ENCODE measurements at places on chromosomes 2 and 18. TPM values are rescaled to one million over a fixed set of nuclear protein-coding genes. Genes with fewer than 3 reads are reported as not detected.

GRCh38 chr18:11981192-11981542, at the start of gene IMPA2:
IMPA2 (plus strand) TSS chr18:11981507; CDS start chr18:11981670, 163 bp downstream.
- no peak for DNase-seq

IL1RN gene
- not detected for total RNA-seq

DNA sequence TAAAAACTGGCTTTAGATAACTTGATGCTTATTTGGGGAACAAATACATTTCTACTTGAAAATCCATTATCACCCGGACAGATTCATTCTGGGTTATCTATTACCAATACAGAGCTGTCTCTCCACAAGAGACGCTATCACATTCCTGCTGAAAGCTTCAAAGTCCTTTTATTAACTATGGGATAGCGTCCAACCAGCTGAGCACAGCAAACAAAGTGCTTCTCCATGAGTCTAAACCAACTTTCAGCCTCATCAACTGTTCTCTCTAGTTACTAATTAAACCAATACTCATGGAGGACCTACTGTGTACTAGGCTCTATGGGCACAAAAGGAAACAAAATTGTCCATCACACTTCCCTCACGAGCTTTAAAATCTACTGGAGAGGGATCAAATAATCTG, 132.8 kb downstream of the L3MBTL4 start:
- DNase-seq = no peak

DNA sequence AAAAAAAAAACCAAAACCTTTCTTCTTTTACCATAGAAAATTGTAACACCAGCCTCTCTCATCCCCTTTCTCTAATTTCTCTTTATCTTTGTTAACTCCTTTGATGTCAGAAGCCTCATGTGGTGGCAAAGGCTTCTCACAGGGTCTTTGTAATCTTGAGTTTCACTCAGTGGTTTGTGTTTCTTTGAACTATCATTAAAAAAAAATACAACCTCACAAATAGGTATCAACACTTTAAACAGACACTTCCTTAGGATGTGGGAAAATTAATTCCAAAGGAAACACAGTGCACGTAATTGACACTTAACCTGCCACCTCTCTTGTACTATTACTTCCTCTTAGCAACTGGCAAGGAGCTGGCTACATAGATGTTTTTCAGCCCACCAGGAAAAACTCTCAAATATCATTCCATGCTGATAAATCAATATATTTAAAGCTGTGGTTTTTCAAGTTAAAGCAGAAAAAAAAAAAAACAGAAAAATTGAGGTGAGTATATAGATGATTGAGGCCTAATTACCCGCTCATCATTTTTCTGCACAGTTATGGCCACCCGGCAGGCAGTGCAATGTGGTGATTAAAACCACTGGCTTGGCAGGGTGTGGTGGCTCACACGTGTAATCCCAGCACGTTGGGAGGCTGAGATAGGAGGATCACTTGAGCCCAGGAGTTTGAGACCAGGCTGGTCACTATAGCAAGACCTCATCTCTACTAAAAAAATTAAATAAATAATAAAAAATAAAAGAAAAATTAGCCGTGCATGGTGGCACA, 193.5 kb downstream of the MYO3B start:
- no peak for DNase-seq

DNA sequence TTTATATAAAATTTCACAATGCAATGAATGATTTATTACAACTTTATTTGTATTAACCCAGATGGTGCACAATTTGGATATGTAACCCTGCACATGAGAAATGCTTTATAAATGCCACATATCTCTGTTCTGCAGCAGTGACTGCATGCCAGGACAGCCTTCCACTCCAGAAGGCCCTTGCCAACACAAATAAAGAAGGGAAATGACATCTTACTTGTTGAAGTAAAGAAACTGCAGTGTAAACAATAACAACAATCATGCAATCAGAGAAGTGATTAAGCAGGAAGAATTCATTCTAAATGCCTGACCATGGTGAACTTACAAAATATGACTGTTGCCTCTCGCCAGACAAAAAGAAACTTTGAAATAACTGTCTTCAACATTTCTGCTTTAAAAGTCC, 129.9 kb upstream of the CHST9 start:
- DNase-seq = no peak

MIB1 gene
- 49.8 TPM for total RNA-seq

- DNase-seq = peak; percentile 65
These were observed 245.8 kb downstream of the KCNE4 start for GRCh38 chr2:223297788-223298187.

- DNase-seq = peak; percentile 47
These were observed 630.8 kb upstream of the SLC39A10 start for GRCh38 chr2:195026261-195026660.

DNA sequence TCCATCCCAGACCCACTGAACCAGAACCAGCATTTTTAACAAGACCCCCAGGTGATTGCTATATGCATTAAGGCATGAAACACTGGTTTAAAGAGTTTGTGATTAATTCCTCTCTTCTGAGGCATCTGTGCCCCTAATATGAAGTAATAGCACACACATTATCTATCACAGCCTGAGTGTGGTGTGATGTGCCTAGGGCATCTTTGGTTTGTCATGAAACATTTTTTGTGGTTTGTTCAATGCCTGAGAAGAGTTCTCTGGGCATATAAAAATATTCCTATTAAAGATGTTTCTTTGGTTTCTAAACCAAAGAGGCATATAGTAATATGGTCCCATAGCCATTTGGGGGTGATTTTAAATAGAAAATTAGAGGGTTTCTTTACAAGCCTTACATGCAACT, 221.7 kb upstream of the SPOPL start:
- DNase-seq = no peak

GRCh38 chr18:63701952-63702351, 808 bp upstream of the SERPINB11 start:
- peak; percentile 16 for DNase-seq

DNA sequence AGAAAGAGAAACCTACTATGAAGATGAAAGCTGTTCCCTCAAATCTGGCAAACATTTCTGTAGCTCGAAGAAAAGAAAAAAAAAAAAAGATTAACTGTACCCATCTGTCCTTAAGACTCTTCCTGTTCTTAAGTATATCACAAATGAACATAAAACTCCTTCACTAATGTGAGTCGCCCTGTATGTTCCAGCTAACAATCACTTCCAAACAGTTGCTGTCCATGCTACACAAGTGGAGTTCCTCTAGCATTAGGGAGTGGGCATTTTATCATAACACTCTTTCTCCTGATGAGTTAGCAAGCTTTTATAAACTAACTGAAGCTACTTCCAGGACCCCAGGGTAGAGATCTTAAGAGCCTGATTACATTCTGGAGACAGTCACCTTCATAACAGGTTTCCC, 5.8 kb downstream of the CUL3 start:
- DNase-seq = no peak

DNA sequence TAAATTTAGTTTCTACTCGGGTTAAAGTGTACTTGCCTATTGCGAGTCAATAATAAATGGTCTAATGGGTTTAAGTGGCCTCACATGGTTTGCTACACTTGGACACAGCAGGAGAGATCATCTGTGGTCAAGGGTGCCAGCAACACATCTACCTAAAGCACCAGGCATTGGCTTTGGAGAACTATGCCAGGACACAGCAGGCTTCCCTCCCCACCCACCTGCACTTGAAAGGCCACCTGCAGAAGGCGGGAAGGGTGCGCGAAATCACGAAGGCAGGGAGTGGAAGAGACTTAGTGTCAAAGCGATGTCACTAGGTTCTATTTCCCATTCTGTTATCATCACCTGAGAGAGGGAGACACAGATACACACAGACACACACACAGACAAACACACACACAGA, 44.5 kb downstream of the MYT1L start:
- DNase-seq = no peak

DNA sequence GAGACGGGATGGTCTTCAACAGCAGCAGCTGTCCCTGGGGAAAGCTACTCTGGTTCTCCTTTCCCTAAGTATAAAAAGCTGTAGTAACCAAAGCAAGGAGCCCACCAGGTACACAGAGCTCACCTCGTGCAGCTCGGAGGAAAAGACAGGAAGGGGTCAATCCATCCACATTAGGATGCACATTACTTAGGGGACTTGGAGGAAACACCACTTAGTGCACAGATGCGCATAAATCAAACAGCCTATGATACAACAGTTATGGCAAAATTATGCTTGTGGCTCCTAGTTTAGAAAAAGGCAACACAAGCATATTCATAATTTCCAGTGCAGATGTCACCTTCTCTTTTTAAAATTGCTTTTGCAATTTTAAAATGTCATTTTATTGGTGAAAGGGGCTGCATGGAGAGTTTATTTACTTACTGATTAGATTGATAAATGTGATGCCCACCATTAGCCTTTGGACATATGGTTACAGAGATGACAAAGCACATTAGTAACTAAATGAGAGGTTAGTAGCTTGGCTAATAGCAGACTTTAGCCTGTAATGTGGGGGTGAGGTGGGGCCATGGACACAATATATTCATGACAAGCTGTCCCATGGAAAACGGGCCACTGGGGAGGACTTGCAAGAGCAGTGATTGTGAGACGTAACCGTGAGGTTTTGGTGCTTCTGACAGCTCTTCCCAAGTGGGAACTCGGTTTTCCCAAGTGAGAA, 199.8 kb downstream of the MYT1L start:
- no peak for DNase-seq

DNA sequence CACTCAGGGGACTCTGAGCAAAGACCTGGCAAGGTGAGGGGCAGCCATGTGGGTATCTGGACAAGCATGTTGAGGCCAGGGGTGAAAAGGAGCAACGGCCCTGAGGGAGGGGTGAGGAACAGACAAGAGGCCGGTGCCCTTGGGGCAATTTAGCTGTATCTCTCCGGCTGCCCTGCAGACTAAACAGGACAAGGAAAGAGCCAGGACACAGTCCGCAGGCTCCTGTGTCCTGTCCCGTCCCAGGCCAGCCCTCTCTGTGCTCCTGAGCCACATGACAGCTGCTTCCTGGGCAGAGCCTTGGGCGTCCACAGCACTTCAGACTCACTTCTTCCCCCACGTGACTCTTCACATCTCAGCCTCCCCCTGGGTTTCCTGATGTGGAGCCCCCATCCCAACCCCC, 206.1 kb downstream of the KLHL29 start:
- DNase-seq = no peak

- no peak for DNase-seq
These were observed 11.1 kb upstream of the LOXHD1 start for GRCh38 chr18:46668135-46668534.

NDC80 gene
- 9.7 TPM for total RNA-seq

DNA sequence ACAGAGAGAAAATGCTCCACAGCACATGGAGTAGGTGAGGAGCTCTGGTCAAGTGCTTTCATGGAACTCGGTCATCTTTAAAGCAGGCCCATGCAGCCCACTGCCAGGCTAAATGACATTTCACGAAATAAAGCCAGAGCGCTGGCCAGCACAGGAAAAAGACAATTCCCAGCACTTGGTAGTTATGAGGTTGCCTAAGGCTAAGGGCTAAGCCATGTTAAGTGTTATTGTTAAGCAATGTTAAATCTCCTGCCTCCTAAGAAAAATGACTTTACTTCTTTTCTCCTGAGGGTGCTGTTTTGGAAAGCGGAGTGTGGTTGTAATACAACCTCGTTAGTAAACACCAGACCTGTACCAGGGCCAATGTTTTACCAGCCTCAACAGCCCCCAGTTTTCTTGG, 125.9 kb upstream of the NRP2 start:
- DNase-seq = no peak

GRCh38 chr2:174753038-174753633, 11.1 kb downstream of the CHRNA1 start:
- DNase-seq = no peak

- no peak for DNase-seq
These were observed 102.5 kb upstream of the LDAH start for GRCh38 chr2:20925265-20925889.

GRCh38 chr2:165801176-165801575, 7.1 kb upstream of the GALNT3 start:
- DNase-seq = no peak

- no peak for DNase-seq
These were observed 110.3 kb upstream of the PKDCC start for GRCh38 chr2:41937464-41937906.

TRIM54 gene
- not detected for total RNA-seq

- DNase-seq = peak; percentile 45
These were observed 9.0 kb downstream of the CDH2 start for GRCh38 chr18:28167835-28168349.

DNA sequence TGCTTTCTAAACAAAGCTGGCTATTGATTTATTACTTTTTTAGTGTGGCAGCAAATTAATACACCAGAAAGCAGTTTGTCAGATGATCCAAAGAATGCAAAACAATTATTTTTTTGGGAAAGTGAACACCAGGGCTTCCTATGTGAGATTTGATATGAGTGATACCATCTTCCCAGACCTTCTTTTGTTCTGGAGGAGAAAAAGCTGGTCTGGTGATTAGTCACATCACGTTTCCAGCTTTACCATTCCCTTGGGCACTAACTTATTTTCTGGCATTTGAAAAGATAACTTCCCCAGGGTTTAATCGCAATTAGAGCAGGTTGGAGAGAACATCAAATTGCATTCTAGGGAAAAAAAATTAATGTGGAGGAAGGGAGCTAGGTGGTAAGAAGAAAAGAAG, 182.9 kb upstream of the TANK start:
- no peak for DNase-seq

GRCh38 chr18:24414349-24415003, 12.0 kb upstream of the IMPACT start:
- no peak for DNase-seq

DNA sequence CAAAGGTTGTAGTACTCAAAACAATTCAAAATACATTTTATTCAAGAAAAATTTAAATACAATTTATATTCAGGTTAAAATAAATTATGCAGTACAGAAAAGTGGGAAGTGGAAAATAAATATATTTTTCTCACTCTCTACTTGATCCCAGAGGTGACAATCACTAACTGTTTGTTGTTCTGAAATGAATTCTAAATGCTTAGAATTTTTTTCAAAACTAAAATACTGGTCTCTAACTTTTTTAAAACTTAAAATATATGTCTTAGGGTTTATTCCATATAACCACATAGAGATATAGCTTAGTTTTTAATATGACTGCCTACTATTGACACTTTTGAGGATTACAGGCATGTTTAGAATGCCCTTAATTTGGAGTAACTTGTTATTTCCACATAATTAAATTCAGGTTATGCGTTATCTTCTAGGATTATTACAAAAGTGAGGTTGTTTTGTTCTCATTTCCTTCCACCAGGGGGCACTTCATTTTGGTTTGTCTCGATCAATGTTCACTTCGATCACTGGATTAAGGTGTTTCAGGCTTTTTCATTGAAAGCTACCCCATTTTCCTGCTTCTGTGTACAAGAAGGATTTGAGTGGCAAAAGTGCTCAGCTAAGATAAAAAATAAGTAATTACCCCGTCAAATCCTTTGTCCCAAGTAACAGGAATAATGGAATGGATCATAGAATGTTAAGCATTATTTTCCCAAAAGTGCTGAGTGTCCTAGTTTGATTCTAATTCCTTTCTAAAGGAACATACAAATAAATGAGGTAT, 27.1 kb upstream of the TFPI start:
- DNase-seq = peak; percentile 35

HOXD8 gene
- total RNA-seq = not detected

TLX2 gene
- not detected for total RNA-seq

DNA sequence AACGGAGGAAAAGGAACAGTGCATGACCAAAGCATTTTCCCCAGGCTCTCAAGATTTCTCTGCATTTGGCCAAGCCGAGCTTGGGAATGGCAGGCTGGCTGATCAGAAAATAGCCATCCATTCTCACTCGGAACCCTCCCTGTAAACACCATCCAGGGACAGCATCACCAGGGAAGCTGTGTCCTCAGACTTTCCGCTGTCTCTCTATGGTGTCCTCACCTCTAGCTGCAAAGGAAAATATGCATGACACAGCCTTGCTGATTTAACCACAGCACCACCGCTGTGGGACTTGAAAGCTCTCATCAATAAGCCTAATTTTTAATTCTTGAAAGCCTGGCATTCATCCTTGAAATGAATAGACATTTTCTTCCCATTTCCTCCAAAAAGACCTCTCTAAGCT, 311.7 kb downstream of the EIPR1 start:
- no peak for DNase-seq

Data from fibroblast of lung (primary cell).